ENCODE measurements at places on chromosomes 11 and 22. TPM values are rescaled to one million over a fixed set of nuclear protein-coding genes. Genes with fewer than 3 reads are reported as not detected.
A peak's percentile ranks its signal among the peaks of the same experiment; 100 is the strongest.

- peak; percentile 35 for DNase-seq
Measured at GRCh38 chr22:19962909-19963806, 21.5 kb upstream of the TXNRD2 start.

- DNase-seq: no peak
Measured at GRCh38 chr11:35631891-35632290, 13.6 kb downstream of the FJX1 start.

GRCh38 chr11:45817191-45817590 is 12.2 kb downstream of the SLC35C1 start:
- DNase-seq: no peak

- DNase-seq: no peak
Measured at GRCh38 chr11:95413761-95414160, 182.8 kb upstream of the SESN3 start.

- no peak for DNase-seq
Measured at GRCh38 chr11:115656669-115657068, 152.5 kb upstream of the CADM1 start.

DNA sequence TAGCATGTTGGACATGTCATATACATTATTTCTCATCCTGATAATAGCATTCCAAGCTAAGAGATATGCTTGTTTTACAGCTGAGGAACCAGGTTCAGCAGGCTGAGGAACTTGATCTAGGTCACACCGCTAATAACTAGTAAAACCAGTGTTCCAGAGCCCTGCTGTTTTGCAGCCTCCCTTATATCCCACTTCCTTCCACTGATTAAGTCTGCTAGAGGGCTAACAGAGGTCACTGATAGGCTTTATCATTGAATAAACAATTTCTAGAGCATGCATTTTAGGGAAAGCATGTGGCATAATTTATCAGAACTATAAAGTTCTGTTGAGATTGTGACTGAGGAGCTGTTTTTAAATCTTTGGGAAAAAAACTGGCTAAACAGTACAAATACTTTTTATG is 54.0 kb downstream of the UVRAG start:
- no peak for DNase-seq

- no peak for DNase-seq
Measured at GRCh38 chr22:44888491-44889254, 121.1 kb downstream of the PHF21B start.

DNA sequence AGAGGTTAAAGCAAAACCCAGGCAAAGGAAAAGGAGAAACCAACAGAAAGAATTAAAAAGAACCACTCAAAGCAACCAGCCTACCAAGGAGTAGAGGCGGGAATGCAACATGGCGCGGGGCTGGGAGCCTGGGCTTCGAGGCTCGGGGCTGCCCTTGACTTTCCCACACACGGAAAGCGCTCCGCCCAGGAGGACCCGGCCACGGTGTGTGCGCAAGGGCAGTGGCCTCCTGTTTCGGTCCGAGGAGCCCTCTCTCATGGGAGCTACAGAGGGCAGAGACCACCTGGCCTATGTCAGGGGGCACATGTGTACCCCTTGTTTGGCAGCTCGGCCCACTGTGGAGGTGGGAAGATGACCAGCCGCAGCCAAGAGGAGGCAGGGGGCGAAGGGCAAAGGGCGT is 55.9 kb downstream of the APOL1 start:
- DNase-seq: no peak

- DNase-seq: no peak
Measured at GRCh38 chr11:59759900-59760299, 4.7 kb downstream of the STX3 start.

DNA sequence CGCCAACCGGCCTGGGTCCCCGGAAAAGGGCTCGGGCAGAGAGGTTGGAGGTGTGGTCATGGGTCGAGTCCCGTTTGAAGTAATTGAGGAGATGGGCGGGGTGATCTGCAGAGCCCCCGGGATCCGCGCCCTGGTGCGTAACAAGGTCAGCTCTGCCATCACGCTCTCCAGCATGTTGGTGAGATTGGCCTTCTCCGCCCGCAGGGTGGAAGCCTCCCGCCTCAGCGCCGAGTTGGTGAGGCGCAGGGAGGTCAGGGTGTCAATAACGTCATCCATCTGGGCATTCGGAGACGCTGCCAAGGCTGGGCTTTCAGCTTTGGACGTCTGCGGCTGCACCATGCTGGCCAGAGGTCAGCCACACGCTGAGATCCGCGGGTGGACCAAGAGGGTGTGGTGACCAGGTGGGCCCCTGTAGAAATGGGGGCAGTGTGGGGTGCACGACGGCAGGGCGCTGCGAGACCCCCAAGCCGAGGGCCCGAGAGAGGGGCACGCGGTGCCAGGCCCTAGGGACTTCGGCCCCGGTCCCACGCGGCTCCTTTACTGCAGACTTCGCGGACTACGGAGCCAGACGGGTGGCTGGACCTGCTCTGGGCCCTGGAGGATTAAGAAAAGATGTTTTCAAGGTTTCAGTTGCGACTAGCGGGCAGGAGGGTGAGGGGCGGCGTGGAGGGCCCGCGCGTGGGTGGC is 672 bp downstream of the RTL6 start:
- DNase-seq: peak; percentile 34

- no peak for DNase-seq
Measured at GRCh38 chr11:14212986-14213385, 146.0 kb downstream of the RRAS2 start.

DNA sequence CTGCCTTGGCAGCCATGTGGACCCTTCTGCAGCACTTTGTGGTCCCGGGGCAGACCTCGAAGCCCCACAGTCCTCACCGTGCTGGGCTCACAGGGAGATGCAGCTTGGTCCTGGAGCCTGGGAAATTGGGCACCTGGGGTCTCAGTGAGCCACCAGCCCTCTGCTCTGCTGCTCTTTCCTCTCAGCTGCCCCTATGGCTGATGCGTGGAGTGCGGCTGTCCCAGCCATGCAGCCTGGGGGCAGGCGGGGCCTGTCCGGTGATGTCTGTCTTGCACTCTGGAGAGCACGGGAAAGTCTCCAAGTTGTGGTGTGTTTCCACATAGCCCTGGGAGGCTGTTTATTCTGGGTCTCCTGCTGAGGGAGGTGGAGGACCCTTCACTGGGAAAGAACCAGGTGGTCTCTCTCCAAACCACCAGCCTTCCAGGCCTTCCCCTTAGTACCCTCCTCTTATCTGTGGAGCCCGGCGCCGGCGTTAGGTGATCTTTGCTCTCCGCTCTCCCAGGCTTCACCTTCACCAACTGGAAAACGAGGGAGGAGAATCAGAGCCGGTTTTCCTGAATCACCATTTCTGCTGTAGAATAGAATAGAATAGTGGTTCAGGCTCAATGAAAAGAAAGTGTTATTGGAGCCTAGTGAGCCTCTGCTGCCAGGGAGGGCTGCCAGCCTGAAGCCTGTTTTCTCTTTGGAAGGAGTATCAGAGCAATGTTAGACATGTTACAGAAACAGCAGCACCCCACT is 41.2 kb upstream of the GRAMD4 start:
- DNase-seq: peak; percentile 82

DNA sequence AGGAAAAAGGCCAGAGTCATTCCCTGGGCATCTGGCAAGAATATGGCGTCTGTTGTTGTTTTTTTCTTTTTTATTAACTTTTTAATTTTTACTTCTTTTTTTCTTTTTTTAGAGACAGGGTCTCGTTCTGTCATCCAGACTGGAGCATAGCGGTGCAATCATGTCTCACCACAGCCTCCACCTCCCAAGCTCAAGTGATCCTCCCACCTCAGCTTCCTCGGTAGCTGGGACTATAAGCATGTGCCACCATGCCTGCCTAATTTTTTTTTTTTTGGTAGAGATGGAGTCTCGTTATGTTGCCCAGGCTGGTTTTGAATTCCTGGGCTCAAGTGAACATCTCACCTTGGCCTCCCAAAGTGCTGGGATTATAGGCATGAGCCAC is 54.0 kb upstream of the PRDM11 start:
- no peak for DNase-seq

- DNase-seq: no peak
Measured at GRCh38 chr22:19036229-19036522, 86.0 kb downstream of the DGCR2 start.

GRCh38 chr11:70210051-70210501 is 7.0 kb downstream of the FADD start:
- no peak for DNase-seq

GRCh38 chr11:115217726-115218311 is 286.4 kb downstream of the CADM1 start:
- DNase-seq: no peak

DNA sequence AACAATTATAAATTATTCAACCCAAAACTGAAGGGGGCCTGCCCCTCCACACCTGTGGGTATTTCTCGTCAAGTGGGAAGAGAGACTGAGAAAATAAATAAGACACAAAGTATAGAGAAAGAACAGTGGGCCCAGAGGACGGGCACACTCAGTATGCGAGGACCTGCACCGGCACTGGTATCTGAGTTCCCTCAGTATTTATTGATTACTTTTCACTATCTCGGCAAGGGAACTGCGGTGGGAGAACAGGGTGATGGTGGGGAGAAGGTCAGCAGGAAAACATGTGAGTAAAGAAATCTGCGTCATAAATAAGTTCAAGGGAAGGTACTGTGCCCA is 3.2 kb downstream of the C11orf54 start:
- no peak for DNase-seq

- DNase-seq: no peak
Measured at GRCh38 chr11:72433455-72434036, 785 bp downstream of the CLPB start.

DNA sequence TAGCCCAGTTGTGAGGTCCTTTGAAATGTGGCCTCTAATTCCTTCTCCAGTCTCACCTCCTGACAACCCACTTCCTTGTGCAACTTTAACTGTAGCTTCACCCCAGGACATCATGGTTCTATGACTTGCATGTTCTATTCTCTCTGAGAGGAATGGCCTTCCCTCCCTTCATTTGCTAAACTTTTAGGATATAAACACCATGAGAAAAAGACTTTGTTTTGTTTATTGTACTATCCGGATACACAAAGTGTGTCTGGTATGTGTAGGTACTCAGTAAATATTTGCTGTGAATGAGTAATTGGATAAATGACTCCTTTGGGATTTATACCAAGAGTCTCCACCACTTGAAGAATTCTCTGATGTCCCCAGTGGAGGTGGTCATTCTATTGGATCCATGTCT is 547.6 kb downstream of the INSC start:
- no peak for DNase-seq

- no peak for DNase-seq
Measured at GRCh38 chr22:22752556-22753477, 108.4 kb downstream of the GGTLC2 start.

- DNase-seq: no peak
Measured at GRCh38 chr11:15562230-15562629, 447.5 kb downstream of the INSC start.

DNA sequence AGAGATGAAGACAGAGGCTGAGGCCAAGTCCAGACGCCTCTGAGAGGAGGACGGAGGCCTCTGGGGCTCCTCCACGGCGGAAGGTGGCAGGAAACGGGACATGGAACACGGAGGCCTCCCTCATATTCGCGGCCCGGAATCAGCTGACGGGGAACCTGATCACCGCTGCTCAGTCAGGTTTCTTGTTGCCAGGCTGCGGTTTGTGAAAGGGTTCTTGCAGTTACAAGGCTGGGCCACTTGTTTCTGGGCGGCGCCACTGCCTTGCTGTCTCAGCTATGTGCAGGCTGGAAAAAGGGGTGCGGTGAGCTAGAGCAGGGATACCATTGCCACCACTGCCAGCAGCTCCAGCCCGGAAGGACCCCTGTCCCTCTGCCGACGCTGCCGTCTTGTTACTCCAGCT is 10.0 kb upstream of the MMP1 start:
- no peak for DNase-seq

- no peak for DNase-seq
Measured at GRCh38 chr11:35781861-35782470, 119.4 kb downstream of the TRIM44 start.

- no peak for DNase-seq
Measured at GRCh38 chr11:67611165-67611564, 4.4 kb downstream of the NDUFV1 start.

GRCh38 chr11:8640267-8640906 is 42.1 kb downstream of the TRIM66 start:
- DNase-seq: no peak

- no peak for DNase-seq
Measured at GRCh38 chr11:35914816-35915215, 29.0 kb upstream of the LDLRAD3 start.

DNA sequence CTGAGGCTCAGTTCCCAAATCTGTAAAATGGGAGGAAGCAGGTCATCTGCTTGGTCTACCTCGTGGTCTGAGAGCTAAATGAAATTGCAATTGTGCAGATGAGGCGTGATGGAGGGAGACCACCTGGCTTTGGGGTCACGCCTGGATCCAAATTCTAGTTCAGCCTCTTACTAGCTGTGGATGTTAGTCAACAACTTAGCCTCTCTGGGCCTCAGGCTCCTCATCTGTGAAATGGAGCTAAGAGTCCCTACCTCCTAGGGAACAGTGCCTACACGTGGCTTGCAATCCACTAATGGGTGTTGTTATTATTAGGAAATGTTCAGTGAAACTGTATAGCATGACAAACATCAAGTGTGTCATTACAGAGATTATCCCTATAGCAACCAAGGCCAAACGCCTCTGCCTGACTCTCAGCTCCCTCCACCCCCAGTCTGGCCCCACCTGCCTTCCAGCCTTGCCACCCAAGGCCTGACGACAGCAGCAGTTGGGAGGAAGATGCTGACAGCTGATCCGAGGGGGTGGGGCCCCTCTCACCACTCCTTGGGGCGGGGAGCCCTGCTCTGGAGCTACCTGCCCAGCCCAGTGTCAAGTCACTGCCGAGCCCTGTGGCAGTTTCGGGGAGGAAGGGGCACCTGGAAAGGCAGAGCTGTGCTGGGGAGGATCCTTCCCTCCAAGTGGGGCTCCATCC is 1.7 kb upstream of the RHOD start:
- peak; percentile 87 for DNase-seq

- no peak for DNase-seq
Measured at GRCh38 chr22:49113758-49114157, 713.9 kb downstream of the BRD1 start.

RHOG gene
- total RNA-seq: 18.6 TPM

RBMXL2 gene
- total RNA-seq: not detected

TSKU gene
- total RNA-seq: 11.1 TPM

RIMBP3C gene
- total RNA-seq: not detected

PGR gene
- 8.2 TPM for total RNA-seq

TM7SF2 gene
- total RNA-seq: 112 TPM

HRAS gene
- 67.1 TPM for total RNA-seq

SYT7 gene
- total RNA-seq: 32.5 TPM

DGAT2 gene
- total RNA-seq: 18.3 TPM

UEVLD gene
- 18.5 TPM for total RNA-seq

SEZ6L gene
- 0.37 TPM for total RNA-seq

MYOD1 gene
- total RNA-seq: not detected

TBX10 gene
- 0.37 TPM for total RNA-seq

PNPLA5 gene
- not detected for total RNA-seq

PHETA2 gene
- total RNA-seq: 2.7 TPM

UPB1 gene
- 0.97 TPM for total RNA-seq

SCUBE2 gene
- 0.89 TPM for total RNA-seq

Data from left ventricle myocardium superior (tissue), 1 donor.